ENCODE measurements at places on chromosomes 2 and 18. TPM values are rescaled to one million over a fixed set of nuclear protein-coding genes. Genes with fewer than 3 reads are reported as not detected.

The FOXI3 gene
- total RNA-seq = not detected

DNA sequence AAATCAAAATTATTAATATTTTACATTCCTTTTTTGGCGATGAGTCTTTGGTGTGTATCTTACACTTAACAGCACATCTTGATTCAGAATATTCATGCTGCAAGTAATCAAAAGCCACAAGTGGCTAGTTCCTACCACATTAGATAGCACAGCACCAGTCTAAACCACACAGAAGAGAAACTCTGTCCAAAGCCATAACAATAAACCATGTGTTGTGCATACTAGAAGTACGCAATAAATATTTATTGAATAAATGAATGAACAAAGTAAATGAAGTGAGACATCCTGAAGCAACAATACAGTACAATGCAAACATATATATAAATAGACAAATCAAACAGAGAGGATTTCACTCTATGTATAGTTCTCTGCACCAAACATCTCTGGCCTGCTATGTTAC is 287.3 kb downstream of the EXOC6B start:
- DNase-seq = no peak

DNA sequence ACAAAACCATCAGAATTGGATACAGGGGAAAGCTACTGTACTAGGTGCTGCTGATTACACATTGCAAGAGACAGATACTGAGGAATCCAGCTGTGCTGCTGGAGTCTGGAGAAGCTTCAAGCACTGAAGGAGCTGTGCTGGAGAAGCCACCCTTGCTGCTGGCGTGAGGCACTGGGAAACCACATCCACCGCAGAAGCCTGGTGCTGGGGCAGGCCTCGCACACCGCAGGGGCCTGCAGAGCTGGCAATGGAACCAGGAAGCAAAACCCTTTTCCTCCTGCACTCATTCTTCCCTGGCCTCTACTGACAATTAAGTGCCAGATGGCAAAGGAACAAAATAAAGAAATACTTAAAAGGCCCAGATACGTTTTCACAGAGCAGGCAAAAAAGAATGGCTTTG is 94.4 kb upstream of the MSH6 start:
- DNase-seq = peak; percentile 2

DNA sequence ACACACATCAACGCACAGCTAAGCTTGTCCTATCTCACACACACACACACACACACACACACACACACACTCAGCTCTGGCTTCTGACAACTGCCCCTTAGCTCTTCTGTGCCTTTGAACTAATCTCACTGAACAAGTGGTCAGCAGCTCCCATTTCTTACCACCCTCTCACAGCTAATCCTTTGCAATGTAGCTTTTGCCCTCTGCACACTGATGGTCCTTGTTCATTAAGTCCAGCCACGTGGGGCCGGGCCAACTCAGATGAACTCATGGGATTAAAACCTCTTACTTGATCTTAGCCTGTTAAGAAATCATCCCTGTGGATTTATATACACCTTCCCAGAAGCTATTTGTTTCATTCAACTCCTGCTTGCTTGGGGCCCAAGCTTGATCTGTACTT is 36.6 kb downstream of the DPYSL5 start:
- DNase-seq = no peak

DNA sequence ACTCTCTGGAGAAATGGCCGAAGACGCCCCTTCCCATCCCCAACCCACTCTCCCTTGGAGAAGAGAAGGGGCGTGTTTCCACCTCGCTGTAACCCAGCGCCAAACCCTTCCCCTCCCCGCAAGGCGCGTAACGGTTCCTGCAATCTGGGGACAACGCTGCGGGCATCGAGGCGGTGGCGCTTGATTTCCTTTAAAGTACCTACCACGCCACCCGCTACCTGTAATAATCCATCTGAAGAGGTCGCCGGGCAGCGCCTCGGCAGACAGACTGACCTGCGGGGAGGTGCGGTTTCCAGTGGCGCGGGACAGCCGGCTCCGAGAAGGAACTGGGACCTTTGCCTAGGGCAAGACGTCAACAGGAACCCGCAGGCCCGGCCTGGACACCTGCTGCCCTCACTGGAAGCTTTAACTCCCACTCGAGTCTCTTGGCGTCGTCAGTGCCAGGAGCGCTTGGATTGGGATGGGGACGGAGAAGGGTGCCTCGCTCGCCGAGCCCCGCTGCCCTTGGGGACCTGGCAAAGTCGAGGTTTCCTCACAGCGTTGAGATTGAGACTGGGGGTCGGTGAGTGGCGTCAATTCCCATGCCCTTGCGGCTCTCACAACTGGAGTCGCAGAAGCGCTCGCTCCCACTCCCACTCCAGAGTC is at the start of gene CYP1B1:
TSS of gene CYP1B1 (minus strand) at position 645 of the 645 bp plus-strand sequence. CDS start 763 bp downstream, outside the sequence.
- DNase-seq = no peak

GRCh38 chr2:234292205-234292961 is 204.5 kb downstream of the ARL4C start:
- DNase-seq = peak; percentile 68

- DNase-seq = no peak
These were observed 27.9 kb downstream of the EPG5 start for GRCh38 chr18:45939236-45939635.
